ENCODE measurements at places on chromosomes 2 and 18.

- peak; percentile 60 for DNase-seq
Observed at GRCh38 chr2:46239847-46240181, 57.4 kb upstream of the EPAS1 start.

DNA sequence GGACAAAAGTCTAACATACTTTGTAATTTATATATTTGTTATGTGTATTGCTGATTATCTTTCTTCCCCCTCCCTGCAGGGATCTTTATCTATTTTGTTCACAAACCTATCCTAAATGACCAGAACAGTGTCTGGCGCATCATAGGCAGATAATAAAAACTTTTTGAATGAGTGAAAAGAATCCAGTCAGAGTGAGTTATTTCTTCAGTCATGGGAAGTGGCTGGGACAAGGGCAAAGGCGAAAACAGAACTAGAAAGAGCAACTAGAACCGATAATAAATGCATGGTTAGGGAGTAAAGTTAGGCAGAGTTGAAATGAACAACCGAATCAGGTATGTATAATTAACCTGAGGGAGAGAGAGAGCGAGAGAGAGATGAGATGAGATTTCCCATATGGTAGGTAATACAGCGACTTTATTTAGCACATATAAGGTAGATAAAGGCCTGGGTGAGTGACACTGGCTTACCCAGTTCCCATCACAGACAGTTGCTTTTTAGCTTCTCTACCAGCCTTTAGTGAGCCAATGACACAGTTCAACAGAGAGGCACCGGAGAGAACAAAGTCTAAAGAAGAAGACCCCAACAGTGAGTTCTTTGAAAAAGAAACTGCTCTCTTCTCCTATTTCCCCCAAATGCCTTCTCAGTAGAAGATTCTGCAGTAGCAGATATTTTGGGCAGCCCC is 59.1 kb upstream of the EML4 start:
- no peak for DNase-seq

DNA sequence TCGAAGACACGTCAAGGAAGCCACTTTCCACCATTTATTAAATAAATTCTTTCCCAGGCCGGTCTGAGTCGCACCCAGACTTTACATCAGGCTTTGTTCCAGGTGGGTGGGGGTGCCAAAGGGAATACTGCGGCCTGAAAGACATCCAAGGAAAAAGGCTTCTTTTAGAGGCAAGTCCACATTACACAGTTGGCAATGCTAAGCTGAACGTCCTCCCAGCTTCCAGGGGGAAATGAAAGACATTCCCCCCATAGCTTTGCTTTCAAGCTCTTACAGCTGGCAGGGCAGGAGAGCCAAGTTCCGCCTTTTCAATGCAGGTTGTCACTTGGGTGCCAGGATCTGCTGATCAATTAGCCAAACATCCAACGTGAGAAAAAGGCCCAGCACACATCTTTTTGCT is 36.5 kb upstream of the PTPN4 start:
- DNase-seq: no peak

DNA sequence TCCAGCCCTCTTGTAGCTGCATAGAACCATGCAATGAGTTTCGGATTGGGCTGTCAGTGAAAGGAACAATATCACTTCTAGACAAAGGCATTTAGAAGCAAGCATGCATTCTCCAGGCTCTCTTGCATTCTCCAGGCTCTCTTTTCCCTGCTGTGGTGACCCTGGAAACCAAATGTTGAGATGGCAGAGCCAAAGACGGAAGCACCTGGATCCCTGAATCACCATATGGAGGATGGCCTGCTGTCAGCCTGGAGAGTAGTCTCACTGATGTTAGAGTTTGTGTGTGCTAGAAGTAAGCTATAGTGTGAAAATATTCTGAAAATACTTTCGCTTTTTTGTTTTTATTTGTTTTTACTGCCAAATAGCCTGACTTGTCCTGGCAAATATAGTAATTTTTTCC is 203.9 kb downstream of the C1D start:
- no peak for DNase-seq

GRCh38 chr2:20099780-20100179 is 48.4 kb upstream of the LAPTM4A start:
- DNase-seq: no peak

GRCh38 chr2:169670215-169670651 is 24.0 kb downstream of the CFAP210 start:
- no peak for DNase-seq

DNA sequence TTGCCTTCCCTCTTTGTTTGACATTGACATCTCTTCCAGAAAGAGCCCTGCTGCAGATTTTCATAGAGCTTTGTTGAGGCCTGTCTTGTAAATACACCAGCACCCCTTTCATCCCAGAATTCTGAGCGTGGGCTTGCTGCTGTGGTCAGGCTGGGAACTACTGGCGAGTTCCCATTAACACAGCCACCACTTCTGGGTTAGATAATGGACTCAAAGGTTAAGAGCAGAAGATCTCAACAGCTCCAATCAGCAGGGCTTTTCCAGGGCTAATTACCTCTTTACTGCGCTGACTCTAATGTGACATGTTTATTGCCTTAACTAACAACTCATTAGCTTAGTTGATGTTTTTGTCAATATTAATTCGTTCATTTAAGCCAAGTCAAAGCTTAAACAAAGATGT is 235.9 kb upstream of the BOD1L2 start:
- DNase-seq: no peak

DNA sequence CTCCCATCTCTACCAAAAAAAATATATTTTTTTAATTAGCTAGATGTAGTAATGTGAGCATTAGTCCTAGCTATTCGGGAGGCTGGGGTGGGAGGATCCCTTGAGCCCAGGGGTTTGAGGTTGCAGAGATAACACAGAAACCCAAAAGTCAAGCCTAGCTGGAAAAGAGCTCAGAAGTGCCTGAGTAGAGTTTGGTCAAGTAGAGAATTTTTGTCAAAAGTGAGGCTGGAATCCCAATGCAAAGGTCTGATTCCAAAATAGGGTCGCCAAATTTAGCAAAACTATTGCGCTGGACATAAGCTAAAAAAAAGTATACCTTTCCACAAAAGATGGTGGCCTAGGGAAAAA is 15.5 kb upstream of the MSH6 start:
- no peak for DNase-seq

- no peak for DNase-seq
Observed at GRCh38 chr18:34870555-34871310, 160.6 kb downstream of the DTNA start.

DNA sequence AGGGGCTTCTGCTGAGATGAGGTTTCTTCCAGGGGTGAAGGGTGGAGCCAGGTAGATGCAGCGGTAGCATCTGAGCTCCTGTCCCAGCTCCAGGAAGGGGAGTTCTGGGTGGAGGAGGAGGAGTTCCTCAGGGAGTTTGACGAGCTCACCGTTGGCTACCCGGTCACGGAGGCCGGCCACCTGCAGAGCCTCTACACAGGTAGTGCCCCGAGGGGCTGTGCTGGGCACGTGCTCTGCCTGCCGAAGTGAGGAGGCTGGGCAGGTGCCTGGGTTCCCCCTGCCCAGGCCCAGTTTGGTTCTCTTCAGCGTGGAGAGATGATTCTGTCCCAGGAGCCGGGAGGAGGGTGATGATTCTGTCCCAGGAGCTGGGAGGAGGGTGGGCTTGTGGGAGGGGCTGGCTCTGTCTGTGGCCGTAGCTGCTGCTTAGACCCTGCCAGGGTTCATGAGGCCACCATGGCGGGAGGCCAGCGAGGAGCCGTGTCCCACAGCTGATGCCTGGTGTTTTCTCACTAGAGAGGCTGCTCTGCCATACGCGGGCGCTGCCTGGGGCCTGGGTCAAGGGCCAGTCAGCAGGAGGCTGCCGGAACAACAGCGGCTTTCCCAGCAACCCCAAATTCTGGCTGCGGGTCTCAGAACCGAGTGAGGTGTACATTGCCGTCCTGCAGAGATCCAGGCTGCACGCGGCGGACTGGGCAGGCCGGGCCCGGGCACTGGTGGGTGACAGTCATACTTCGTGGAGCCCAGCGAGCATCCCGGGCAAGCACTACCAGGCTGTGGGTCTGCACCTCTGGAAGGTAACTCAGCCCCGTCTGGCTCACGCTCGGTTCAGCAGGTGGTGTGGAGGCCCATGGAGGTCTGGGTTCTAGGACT is 8.2 kb downstream of the CAPN10 start:
- no peak for DNase-seq

DNA sequence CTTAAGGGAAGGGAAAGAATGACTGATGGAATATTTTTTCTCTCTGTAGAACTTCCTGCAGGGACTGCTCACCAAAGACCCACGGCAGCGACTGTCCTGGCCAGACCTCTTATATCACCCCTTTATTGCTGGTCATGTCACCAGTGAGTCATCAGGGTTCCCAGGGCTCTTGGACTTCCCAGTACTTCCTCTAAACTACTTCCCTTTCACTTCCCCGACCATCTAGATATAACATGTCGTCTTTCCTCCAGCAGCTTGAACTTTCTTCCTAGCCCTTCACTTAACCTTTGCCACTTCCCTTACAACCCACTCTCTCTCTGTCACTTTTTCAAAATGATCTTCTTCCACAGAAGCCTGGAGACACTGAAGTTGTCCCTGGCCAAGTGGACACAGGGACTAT is 7.2 kb downstream of the STK36 start:
- DNase-seq: no peak

- DNase-seq: no peak
Observed at GRCh38 chr18:13353084-13353823, 134.7 kb downstream of the LDLRAD4 start.

DNA sequence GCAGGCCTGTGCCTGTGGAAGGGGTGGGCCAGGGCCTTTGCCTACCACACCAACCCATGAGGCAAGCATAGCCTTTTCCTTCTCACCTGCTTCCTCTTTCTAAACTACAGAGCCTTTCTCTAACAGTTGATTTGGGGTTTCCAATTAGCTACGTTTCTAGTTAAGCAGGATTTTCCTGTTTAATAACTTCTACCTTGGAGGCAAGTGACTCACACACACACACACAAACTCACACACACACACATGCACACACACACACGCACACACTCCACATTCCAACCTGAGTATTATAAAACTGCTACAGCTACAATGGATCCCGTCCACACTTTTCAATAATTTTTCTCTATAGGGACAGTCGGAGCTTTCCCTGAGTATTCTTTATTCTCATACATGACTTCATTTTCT is 84.9 kb downstream of the SOX11 start:
- no peak for DNase-seq

- no peak for DNase-seq
Observed at GRCh38 chr2:98898423-98898841, 37.6 kb downstream of the CRACDL start.

DNA sequence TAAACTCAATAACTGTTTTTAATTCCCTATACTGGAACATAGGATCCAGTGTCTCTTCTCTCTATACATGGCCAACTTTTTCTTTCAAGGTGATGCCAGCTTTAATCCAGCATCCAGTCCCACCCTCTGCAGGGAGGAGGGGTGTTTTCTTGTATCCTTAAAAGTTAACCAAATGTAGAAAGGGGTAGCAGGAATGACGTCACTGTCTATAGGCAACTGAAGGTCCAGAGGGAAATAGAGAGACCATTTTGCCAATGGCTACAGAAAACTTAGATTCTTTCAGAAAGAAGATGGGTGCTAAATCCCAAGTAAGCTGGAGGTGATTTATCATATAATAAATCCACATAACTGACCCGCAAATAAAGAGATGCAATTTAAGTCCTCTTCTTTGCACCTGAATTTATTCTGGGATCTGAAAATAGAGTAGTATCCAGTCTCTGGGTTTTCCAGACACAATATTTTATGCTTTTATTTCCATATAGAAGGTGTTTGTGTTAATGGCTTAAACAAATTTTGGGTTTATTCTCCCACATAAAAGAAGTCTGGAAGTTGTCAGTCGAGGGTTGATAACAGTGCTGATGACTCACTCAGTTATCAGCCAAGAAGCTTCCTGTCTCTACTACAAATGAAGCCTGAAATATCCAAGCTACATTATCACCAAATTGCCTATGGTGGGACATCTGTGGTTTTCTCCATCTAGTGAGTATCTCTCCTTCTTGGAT is 5.7 kb upstream of the DNER start:
- no peak for DNase-seq

GRCh38 chr18:2425426-2426317 is 145.6 kb downstream of the METTL4 start:
- no peak for DNase-seq

- no peak for DNase-seq
Observed at GRCh38 chr2:133123904-133124303, 444.4 kb downstream of the NCKAP5 start.

DNA sequence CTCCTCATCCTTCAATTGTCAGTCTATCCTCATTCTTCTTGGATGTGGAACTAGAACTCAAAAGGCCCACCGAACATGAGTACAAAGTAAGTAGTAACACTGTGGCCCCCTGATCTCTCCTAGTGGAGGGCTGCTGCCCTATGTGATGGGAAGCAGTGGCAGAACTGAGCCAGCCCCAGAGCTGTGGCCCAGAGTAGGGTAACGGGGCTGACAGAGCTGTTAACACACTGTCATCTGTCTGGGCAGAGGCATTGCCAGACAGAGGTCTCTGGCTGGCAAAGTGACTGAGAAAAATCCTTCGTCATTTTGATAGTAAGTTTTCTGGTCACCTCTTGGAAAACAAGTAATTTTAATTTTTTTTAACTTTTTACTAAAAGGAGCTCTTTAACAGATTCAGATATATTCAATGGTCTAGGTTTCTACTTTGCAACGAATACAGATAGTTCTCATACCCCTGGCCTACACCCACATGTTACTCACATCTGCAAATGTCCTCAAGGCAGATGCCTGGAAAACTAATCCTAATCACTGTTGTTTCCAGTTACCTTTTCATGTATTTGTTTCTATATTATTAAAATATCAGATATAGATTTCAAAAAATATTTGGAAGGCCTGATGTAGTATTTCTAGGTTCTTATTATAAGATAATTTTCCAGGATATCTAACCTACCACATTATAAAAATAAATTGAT is 588.7 kb downstream of the CPS1 start:
- no peak for DNase-seq

Data from stimulated activated CD8-positive, alpha-beta memory T cell treated with anti-CD3 and anti-CD28 coated beads, Interleukin-7, amount 100 ng/mL, for 48 hours (primary cell).